ENCODE measurements at places on chromosomes 5 and 9.

DNA sequence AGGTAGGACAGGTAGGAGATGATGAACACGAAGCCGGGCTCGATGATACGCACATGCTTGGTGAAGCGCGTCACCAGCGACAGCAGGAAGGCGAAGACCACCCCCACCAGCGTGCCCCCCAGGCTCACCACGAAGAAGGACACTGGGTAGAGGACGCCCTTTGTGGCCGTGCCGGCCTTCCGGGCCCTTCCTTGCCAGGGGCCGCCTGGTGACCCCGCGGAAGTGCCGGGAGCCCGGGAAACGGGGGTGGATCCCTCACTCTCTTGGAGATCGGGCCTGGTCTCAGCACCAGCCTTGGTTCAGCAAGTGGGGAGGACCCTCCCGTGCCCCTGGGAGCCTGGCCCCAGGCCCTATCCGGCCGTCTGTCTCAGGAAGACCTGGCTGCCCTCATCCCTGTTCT is 39.7 kb downstream of the SLC9A3 start:
- no peak for DNase-seq

DNA sequence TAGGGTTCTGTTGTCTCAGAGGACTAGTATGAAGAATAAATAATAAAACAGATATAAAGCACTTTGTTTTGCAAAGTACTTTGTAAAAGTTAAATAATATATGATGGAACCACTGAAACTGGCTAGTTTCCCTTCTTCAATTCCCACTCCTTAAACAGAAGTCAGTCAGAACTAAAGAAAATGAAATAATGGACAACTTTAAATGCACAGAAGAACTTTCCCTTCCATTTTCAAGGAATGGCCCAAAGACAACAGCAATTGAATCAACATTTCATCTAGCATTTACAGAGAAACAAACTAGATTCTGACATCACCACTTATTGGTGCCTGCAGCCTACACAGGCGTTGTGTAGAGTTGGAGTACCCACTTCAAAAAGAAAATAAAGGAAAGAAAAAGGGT is 16.2 kb downstream of the DIAPH1 start:
- no peak for DNase-seq

GRCh38 chr5:149143470-149143869 is 2.2 kb downstream of the ABLIM3 start:
- no peak for DNase-seq

DNA sequence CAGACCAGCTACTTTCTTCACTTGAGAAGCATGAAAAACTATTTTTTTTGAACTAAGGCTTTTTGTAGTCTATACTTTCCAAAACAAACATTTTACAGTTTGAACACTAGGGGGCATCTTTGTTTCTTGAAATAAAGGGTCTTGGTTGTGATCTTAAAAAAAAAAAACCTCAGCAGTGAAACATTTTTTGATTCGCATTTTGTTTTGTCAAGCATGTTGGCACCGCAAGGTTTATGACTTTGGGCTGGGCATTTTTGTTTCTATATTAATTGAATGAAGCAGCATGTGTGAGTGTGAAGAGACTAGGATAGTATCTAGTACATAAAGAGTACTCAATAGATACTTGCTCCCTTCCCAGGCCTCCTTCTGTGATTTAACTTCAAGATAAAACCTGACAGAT is 31.6 kb upstream of the ACOT12 start:
- DNase-seq: peak; percentile 32

GRCh38 chr5:21817668-21818369 is 1035.3 kb downstream of the CDH12 start:
- DNase-seq: no peak

DNA sequence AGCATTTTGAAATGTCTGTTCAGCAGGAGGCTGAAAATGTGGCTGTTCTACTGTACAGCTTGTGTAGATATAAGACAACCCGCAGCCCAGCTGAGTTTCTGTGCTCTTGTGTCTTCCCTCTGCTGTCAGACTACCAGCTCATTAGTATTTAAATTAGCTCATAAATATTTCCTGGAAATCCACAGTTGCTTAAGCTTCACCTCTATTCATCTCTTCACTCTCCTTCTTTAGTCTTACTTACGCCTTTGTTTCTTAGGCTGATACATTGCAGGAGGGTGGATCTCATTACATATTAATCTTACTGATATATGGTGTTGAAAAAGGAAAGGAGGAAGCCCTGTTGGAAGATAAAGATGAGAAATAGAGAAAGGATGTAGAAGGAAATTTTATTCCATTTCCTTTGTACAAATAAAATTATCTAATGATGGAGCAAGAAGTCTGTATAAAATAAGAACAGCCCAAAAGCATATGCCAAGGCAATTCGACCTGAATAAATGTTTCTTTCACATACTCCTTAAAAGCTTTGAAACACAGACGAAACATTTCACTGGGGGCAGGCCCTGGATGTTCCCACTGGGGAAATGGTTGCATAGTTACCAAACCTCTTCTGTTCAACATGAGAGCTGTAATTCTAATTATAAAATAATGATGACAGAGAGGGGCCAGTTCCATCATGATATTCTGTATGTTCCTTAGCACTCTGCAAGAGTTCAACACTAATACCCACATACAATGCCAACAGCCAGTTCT is 111.8 kb upstream of the APC start:
- no peak for DNase-seq

GRCh38 chr5:42810834-42811590 is 680 bp downstream of the SELENOP start:
- no peak for DNase-seq

DNA sequence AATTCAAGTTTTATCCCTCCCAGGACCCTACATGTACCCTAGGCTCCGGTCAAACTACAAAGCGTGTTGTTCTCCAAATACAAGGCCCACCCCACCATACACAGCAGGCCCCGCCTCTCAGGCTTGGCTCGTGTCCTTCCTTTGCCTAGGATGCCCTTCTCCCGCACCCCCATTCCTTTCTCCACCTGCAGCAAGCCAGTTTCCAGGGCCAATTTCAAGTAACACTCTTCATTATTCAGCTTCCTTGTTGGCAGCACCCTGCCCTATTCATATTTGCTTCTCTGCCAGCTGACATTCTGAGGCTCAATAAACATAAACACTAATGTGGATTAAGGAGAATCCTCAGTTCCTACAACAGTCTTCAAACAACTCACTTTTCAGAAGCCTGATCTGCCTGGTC is 31.7 kb downstream of the EPB41L4B start:
- no peak for DNase-seq

DNA sequence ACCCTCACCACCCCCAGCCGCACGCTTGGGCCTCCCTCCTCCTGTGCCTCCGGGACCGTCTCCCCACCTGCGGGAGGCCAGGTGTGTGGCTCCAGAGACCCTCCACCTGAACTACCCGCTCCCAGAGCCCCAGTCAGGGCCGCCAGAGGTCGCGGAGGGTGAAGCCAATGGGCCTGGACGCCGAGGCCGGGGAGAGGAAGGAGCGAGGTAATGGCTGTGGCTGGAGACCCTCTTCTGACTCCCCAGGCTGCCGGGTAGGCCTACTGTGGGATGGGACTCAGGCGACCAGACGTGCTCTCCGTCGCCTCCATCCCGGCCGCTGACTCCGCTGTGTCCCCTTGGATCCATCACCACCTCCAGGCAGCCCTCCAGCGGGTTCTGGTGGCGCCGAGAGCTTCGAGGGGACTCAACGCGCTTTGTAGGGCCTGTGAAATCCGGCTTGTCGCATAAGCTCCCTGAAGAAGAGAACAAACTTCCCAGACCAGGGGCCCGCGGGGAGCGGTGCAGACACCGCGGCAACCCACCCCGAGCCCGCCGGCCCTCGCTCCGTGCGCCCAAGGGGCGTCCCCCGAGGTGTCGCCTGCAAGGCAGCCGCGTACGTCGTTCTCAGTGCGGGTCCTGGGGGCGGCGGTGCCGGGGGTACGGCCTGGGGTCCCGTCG is 12.6 kb downstream of the IRX2 start:
- DNase-seq: no peak

- no peak for DNase-seq
Observed at GRCh38 chr5:38921174-38921573, 75.4 kb downstream of the OSMR start.

- peak; percentile 60 for DNase-seq
Observed at GRCh38 chr9:91884696-91885687, 65.0 kb downstream of the ROR2 start.

DNA sequence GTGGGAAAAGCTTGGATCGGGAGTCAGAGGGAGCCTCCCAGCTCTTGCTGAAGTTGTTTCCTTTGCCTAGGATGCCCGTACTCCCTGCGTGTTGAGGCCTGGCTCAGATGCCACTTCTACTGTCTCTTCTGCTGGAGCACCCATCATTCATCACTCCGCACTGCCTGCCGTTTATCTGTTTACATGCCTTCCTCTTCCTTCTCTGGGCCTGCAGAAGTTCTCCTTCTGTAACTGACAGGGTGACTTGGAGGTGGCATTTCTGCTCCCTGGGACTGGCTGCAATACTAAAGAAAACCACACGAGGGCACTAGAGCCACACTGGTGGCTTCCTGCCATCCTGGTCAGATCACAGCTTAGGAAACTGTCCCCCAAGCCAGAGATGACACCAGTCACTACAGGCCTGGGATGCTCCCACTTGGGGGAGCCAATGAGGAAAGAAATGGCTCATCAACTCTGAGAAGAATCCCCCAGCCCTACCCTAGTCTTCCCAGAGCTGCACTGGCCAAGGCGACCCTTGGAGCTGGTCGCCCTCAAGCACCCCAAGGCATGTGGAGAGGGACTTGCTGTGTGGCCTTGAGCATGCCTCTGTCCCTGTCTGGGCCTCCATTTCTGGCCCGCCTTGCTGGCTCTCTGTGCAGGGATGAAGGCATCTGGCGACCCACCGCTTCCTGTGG is 9.7 kb upstream of the SLC25A51 start:
- DNase-seq: peak; percentile 81

DNA sequence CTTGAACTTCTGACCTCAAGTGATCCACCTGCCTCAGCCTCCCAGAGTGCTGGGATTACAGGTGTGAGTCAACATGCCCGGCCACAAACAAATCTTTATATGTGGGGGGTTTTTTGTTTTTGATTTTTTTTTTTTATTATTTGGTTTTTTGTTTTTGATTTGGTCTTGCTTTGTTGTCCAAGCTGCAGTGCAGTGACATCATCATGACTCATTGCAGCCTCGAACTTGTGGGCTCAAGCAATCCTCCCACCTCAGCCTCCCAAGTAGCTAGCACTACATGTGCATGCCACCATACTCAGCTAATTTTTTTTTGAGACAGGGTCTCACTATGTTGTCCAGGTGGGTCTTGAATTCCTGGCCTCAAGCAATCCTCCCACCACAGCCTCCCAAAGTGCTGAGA is 42.4 kb downstream of the ALDH7A1 start:
- no peak for DNase-seq

DNA sequence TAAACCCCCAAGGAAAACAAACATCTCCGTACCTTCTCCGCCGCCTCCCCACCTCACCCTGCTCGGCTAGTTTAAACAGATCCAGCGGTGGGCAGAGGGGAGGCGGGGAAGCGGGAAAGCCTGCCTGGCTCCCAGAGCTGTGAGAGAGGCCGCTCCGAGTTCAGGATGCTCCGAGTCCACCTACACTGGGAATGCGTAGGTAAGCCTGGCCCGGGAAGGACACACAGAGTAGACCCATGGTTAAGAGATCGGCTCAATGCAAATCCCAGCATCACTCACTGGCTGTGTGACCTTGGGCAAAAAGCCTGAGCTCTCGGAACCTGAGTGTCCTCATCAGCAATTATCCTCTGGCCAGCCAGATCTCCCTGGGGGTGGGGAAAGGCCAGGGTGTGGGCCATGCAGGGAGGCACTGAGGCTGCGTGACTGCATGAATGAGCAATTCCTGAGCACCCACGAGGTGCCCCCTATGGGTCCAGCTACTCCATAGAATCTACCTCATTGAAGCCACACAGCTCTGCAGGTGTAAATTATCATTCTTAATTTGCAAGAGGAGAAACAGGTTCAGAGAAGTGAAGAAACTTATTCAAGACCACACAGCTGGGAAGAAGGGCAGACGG is 30.5 kb upstream of the LMX1B start:
- DNase-seq: no peak

GRCh38 chr9:97703437-97704344 is 6.6 kb upstream of the XPA start:
- DNase-seq: peak; percentile 74

GRCh38 chr5:129097498-129098296 is 3.1 kb downstream of the ISOC1 start:
- no peak for DNase-seq

DNA sequence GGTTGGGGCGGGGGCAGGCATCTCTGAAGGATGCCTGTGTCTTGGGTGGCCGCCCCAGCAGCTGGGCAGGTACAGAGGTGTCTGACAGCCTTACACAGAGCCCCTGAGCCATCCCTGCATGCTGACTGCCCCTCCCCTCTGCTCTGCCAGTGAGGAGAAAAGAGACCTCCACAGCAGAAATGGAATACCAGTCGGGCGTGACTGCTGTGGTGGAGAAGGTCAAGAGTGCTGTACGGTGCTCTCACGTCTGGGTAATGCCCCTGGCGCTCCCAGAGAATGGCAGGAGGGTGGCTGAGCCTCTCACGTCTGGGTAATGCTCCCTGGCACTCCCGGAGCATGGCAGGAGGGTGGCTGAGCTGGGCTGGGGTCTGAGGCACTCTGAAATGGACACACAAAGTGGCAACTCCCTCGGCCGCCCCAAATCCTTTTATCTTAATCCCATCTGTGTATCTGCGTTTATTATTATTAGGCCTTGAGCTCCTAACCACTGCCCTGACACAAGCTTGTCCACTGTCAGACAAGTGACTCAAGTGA is 2.5 kb upstream of the RABL6 start:
- no peak for DNase-seq

- no peak for DNase-seq
Observed at GRCh38 chr5:111973961-111974360, 217.0 kb upstream of the NREP start.

DNA sequence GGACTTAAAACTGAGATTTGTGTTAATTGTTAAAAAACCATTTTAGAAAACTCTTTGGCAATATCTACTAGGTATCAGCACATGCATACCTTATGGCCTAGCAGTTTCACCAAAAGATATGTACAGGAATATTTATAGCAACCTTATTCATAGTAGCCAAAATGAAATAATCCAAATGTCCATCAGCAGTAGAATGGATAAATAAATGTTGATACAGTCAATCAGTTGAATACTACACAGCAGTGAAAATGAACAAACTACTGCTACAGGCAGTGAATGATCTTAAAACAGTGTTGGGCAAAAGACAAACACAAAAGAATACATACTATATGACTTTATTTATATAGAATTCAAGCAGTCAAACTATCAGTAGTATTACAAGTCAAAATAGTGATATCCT is 16.4 kb downstream of the RFESD start:
- DNase-seq: no peak

DNA sequence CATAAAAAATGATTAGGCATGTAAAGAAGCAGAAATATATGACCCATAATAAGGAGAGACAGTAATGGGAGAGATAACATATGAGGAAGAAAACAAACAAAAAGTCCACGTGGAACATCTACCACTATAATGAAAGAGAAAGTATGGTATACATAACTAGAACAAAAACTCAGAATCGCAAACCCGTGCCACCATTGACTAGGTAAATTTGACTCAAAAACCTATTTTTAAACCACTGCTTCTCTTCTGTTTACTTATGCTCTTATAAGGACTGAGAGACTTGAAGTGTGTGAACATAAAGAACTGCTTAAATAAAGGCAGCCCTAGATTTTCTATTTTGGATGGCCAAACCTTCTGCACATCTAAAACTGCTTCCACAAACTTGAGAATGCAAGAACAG is 330.7 kb downstream of the CAAP1 start:
- no peak for DNase-seq
